ENCODE measurements at places on chromosomes 1 and 21. TPM values are rescaled to one million over a fixed set of nuclear protein-coding genes. Genes with fewer than 3 reads are reported as not detected.

SPATA21 gene
- 0.59 TPM for polyA plus RNA-seq

FABP3 gene
- 110 TPM for polyA plus RNA-seq

MPZL1 gene
- 302 TPM for polyA plus RNA-seq

GPR161 gene
- polyA plus RNA-seq: 22.0 TPM

LIPI gene
- 0.18 TPM for polyA plus RNA-seq

All from spinal cord (tissue), 10 donors.